ENCODE measurements at places on chromosomes 1 and 21.

GRCh38 chr1:55197099-55197498 lies 18.1 kb downstream of the USP24 start:
- DNase-seq = no peak

DNA sequence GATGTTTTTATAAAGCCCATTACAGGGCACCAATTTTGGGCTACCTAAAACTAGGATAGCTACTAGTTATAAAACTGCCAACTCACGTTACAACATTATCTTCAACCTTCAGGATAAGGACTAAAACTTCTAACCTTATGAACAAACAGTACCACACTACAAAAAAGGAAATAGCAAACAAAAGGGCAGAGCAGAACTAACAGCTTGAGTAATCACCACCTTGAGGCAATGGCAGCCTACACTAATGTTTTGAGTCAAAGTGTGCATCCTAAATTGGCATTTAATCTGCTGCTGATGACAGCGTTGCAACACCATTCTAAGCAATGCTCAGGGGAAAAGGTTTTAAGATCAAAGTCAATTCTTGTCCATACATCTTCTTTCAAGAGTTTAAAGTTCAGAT lies 27.2 kb downstream of the PTP4A2 start:
- DNase-seq = no peak

GRCh38 chr1:219751870-219752507 lies 139.1 kb upstream of the ZC3H11B start:
- DNase-seq = no peak

- DNase-seq = no peak
These were observed 184.9 kb downstream of the SLC35F3 start for GRCh38 chr1:234089396-234089795.

GRCh38 chr1:89085781-89086180 lies 20.8 kb upstream of the GBP1 start:
- DNase-seq = peak; percentile 49
